ENCODE measurements at places on chromosomes 5 and 9.
A peak's percentile ranks its signal among the peaks of the same experiment; 100 is the strongest.

DNA sequence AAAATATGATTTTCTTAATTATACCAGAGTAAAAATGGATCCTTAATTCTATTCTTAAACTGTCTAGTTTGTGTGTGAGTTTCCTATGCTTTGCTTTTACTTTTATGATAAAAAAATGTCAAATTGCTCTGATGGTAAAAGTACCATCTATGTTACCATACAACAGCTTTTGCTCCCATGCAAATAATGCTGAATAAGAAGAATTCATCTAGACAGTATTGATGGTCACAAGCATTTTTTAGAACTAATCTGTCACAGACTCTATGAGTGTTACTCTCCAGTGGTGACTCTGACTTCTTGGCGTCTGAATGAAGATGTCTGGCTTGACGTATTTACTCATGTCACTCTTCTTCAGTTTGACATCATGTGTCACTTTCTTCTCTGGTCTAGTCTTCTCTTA, 608.1 kb upstream of the RORB start:
- DNase-seq: no peak
- H3K27me3 ChIP-seq: no peaks in the 10 kb centered on the region
- H3K4me3 ChIP-seq: no peak overlapping the region
- H3K36me3 ChIP-seq: no peaks in the 10 kb centered on the region
- no peak overlapping the region for H3K27ac ChIP-seq

DNA sequence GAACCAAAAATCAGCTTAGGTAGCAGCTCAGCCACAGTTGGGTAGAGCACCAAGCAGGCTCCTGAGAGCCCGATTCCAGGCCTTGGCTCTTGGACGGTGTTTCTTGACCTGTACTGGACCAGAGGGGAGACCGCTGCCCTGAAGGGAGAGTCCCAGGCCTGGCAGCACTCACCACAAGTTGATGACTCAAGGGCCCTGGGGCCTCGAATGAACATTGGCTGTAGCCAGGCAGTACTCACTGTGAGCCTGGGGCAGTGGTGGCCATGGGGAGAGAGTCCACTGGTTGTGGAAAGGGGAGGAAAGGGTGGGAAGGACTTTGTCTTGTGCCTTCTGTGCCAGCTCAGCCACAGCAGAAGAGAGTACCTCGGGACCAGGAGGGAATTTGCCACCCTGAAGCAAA, 166.1 kb downstream of the EDIL3 start:
- H3K4me3 ChIP-seq: no peak overlapping the region
- no peaks in the 10 kb centered on the region for H3K27me3 ChIP-seq
- H3K27ac ChIP-seq: no peak overlapping the region
- no peaks in the 10 kb centered on the region for H3K4me1 ChIP-seq

DNA sequence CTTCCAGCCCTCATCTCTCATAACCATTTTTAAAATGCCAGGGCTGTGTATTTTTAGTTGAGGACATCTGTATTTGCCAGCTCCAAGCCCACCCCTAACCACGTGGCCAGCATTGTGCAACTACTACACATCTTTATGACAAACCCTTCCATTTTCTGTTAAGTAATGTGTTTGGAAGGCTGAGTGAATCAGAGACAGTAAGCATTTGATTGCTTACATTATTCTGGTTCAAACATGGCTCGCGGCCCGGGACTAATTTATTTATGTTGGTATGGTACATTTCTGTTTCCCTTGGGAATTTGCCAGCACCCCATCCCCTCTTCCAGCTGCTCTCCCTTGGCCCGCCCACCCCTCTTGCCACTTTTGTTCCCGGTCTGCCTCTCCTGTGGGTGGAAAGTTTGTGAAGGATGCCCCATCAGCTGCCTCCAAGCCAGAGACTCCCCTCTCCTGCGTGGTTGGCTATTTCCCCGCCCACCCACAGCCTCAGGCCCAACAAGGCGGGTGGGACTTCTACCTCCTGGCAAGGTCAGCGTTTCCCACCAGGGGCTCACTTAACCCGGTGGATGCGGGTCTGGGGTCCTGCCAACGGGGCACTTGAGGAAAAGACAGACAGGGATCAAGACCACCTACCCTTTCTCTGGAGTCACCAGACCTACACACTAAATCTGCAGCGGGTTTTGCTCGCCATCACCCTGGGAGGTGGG, 162.2 kb downstream of the HSD17B3 start:
- peaks cover 21% of the 10 kb centered on the region for H3K4me1 ChIP-seq
- H3K27ac ChIP-seq: no peak overlapping the region
- peaks cover 7% of the 10 kb centered on the region for H3K27me3 ChIP-seq
- H3K36me3 ChIP-seq: no peaks in the 10 kb centered on the region
- H3K4me3 ChIP-seq: no peak overlapping the region

GRCh38 chr5:80837679-80838078, 122.5 kb upstream of the RASGRF2 start:
- no peak for DNase-seq
- peaks cover 4% of the 10 kb centered on the region for H3K36me3 ChIP-seq
- H3K4me3 ChIP-seq: no peak overlapping the region
- peaks cover 8% of the 10 kb centered on the region for H3K4me1 ChIP-seq
- no peak overlapping the region for H3K27ac ChIP-seq

DNA sequence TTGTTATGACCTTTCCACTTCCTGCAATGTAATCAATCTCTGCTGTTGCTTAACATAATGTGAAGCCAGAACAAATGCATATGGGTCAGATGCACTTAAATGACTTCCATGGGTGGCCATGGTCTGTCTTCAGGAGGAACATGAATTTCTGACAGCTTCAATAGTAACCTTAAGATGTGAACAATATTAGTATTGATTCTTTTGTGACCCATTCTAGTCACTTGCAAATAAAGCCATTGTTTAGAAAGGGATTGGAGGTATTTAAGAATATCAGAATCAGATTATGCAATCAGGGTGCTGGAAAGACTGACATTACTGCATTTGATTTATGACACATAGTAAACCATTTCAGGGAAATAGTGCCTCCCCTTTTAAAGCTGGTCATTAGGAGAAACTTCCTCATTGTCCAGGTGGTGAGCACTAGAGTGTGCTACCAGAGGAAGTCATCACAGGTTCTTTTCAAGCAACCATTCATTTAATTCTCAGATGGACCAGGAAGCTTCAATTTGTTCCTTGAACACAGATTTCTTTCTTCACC, 32.1 kb downstream of the GRIN3A start:
- no peaks in the 10 kb centered on the region for H3K36me3 ChIP-seq
- H3K4me1 ChIP-seq: peaks cover 6% of the 10 kb centered on the region
- H3K27ac ChIP-seq: no peak overlapping the region
- H3K4me3 ChIP-seq: no peak overlapping the region

DNA sequence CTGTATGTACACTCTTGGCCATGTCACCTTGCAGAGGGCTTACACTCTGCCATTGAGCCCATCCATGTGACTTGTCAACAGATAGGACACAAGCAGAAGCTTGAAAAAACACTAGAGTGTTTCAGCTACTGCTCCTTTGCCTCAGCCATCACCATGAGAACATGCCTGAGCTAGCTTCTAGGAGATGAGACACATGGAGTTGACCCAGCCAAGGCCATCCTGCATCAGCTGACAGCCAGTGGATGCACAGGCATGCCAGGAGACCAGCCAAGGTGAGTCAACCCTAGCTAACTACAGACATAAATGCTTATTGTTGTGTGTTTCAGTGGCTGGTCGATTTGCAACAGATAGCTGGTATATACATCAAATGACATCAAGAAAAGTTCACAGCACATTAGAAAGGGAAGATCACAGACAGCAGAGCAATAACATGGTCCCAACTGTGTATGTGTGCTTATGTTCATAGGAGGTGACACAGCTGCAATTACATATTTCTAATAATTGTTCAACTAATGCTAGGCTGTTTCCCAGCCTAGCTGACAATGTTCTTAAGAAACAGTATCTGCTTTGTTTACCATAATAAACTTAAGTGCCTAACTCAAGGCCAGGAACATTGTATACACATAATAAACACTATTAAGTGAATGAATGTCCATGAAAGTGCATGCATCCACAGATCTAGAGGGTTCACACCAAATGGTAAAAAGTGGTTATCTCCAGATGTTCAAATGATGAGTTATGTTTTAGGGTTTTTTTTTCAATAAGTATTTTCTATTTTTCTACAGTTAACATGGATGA, 105.7 kb downstream of the SPOCK1 start:
- H3K36me3 ChIP-seq: no peaks in the 10 kb centered on the region
- H3K4me3 ChIP-seq: no peak overlapping the region
- no peak overlapping the region for H3K27ac ChIP-seq
- no peak for DNase-seq

GRCh38 chr5:36417221-36417620, 115.5 kb upstream of the RANBP3L start:
- H3K4me1 ChIP-seq: peaks cover 4% of the 10 kb centered on the region
- H3K4me3 ChIP-seq: no peak overlapping the region
- no peaks in the 10 kb centered on the region for H3K27me3 ChIP-seq
- no peak for DNase-seq

- no peak for DNase-seq
- no peak overlapping the region for H3K4me3 ChIP-seq
These were observed 26.2 kb upstream of the SNX18 start for GRCh38 chr5:54491326-54491725.

DNA sequence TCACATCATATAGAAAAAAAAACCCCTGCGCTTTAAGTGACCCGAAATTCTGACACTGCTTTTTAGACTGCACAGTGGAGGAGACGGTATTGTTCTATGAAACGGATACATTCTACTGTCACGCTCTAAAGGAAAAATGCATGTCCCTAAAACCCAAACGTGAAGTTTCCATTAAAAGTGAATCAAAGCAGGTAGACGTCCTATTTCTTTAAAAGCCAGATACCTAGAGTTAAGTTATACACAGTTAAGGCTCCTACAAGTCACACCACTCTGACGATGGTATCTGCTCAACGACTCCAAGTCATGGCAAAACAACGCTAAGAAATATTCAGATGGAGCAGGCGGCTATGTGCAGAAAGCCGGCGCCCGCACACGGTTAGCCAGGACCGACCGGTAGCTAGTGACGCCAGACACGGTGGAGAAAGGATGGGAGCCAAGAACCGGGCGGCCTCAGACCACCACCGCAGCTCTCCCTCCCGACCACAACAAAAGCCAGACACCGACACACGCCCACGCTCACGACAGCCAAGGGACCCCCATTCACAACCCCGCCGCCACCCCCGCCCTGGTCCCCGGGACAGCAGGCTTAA, 734 bp downstream of the SKP1 start:
- peaks cover 45% of the 10 kb centered on the region for H3K4me1 ChIP-seq
- no peaks in the 10 kb centered on the region for H3K27me3 ChIP-seq
- peak overlapping the region; percentile 98 for H3K27ac ChIP-seq
- DNase-seq: no peak

DNA sequence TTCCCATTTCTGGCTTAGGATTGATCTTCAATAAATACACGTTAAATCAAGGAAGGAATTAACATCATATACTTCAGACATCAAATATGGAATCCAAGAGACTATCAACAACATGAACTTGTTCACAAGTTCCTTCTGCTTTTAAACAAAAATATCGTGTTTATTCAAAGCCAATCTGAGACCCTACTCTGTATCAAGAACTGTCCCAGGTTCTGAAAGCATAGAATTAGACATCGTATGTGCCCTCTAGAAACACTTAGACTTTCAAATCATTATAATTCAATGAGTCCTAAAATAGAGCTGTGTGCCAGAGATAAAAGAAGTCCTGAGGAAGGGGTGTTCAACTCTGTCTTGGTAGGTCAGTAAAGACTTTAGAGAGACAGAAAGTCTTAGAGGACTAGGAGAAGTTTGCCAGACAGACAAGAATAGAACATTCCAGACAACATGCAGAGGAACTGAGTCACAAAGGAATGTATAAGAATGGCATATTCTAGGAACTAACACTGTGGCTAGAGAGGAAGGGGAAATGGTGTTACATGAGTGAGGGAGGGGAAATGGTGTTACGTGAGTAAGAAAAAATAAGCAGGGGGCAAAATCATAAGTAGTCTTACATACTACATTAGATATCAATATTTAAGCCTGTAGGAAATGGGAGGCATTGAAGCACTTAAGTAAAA, 2.9 kb downstream of the TPD52L3 start:
- H3K4me3 ChIP-seq: no peak overlapping the region
- peaks cover 9% of the 10 kb centered on the region for H3K27me3 ChIP-seq
- H3K27ac ChIP-seq: no peak overlapping the region
- peaks cover 8% of the 10 kb centered on the region for H3K36me3 ChIP-seq
- DNase-seq: no peak
- no peaks in the 10 kb centered on the region for H3K4me1 ChIP-seq

DNA sequence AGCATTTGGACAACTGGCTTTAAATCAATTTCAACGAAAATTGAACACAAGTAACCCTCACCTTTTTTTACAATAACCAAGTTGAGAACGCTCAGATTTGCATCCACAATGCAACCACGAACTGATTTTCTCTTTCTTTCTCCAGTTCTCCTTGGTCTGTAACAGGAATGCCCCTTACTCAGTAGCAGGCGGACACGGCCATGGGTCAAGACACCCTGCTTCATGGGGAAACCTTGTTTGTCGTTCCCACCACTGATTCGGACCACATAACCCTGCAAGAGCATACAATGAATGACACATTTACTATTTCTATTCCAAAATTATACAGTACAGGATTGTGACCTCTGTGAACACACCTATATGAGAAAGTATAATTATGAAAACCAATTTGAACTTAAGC, 1.4 kb downstream of the RPS6 start:
- peaks cover 43% of the 10 kb centered on the region for H3K4me1 ChIP-seq
- H3K27me3 ChIP-seq: no peaks in the 10 kb centered on the region
- no peaks in the 10 kb centered on the region for H3K36me3 ChIP-seq
- peak overlapping the region; percentile 99 for H3K4me3 ChIP-seq

GRCh38 chr9:124337562-124337961, 77.7 kb downstream of the PSMB7 start:
- no peak overlapping the region for H3K27ac ChIP-seq
- H3K27me3 ChIP-seq: no peaks in the 10 kb centered on the region
- H3K4me1 ChIP-seq: no peaks in the 10 kb centered on the region

DNA sequence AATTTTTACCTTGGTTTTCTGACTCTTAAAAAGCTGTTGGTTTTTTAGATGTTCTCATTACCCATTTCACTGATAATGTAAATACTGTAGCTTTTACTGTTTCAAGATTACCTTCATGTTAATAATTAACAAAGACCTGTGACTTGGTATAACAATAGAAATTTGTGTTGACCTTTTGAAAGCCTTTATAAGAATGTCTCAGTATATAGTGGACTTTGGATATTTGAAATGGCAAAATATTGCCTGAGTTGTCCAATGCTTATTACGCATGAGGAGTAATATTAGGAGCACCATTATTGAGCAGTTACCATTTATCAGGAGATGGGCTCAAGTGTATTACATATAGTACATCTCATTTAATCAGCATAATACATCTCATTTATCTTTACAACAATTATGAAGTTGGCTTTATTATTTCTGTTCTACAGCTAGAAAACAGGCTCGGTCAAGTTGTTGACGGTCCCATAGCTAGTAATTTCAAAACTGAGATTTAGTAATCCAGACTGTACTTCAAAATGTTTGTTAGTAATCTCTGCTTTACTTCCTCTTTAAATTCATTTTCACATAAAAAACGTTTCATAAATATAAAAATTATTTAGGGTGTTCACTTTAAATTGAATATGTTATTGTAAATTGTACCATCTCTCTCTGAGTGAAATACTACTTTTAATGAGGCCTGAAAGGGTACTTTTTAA, 50.7 kb upstream of the FKTN start:
- no peaks in the 10 kb centered on the region for H3K4me1 ChIP-seq
- no peak for DNase-seq
- no peak overlapping the region for H3K27ac ChIP-seq
- H3K36me3 ChIP-seq: no peaks in the 10 kb centered on the region

Data from naive thymus-derived CD8-positive, alpha-beta T cell (primary cell).